ENCODE measurements at places on chromosomes 6 and 20.

GRCh38 chr20:8057871-8058270 is 38.3 kb upstream of the TMX4 start:
- DNase-seq: no peak

- DNase-seq: no peak
These were observed 67.7 kb upstream of the IRAK1BP1 start for GRCh38 chr6:78799682-78800081.

DNA sequence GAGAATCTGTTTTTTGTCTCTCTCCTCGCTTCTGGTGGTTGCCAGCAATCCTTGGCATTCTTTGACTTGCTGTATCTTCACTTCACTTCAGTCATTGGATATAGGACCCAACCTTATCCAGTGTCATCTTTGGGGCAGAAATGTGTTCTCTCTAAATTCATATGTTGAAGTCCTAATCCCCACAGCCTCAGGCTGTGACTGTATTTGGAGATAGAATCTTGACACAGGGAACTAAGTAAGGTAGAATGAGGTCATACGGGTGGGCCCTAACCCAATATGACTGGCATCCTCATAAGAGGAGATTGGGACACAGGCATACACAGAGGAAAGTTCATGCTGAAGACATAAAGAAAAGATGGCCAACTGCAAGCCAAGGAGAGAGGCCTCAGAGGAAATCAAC is 51.9 kb upstream of the TPD52L1 start:
- no peak for DNase-seq

- DNase-seq: no peak
These were observed 613.7 kb upstream of the FLRT3 start for GRCh38 chr20:14951105-14951504.

DNA sequence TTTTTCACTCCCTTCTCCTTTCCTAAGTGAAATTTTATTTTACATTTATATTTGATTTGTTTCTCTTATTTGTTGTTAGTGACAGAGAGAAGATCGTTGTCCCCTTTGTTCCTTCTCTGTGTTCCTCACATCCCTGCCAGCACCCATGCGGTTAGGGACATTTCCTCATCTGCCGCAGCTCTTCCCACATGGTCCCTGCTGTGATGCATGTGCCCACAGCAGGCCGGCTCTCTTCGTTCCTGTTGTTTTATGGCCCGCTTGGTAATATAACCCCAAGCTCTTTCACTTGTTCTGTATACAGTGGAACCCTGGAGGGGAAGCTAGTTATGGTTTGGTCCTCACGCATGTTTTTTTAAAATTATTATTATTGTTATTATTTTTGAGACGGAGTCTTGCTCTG is 23.6 kb downstream of the DTD1 start:
- no peak for DNase-seq

DNA sequence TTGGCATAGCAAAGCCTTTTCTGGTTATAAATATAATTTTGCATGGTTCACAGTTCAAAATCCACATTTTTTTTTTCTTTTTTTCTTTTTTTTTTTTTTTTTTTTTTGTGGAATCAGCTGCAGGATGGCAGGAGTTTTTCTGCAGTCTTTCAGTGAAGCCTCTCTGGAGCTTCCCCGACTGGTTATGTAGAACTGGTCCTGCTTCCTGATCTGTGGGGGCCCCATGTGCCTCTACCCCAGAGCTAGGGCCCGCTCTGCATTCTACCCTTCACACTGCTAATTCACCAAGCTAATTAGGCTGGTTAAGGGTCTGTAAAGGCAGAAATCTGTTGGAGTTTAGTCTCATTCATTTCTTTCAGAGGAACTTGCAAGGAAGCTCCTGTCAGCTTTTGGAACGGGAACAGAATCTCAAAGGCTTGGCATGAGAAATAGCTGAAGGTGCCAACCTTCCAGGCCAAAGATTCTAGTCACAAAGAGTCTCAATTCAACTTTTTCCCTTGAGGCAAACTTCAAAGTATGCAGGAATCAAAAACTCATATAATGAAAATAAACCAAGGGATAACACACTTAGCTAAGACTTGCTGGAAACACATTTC is 45.5 kb downstream of the HMGN3 start:
- no peak for DNase-seq

DNA sequence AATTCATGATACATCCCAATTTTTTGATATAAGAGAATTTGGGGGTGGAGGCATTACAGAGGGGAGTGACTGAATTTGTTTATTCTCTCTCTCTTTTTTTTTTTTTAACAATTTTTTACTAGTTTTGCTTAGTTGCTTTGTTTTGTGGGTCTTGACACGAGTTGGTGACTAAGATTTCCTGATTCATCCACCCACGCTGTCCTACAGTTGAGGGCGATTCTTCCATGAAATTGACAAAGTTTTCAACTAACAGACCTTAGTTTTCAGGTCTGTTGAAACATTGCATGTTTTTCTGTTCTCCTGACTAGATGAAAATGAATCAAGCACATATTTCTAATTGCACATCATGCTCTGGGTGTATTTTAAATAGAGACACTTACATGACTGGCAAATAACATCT is 613.8 kb downstream of the TFAP2B start:
- no peak for DNase-seq

DNA sequence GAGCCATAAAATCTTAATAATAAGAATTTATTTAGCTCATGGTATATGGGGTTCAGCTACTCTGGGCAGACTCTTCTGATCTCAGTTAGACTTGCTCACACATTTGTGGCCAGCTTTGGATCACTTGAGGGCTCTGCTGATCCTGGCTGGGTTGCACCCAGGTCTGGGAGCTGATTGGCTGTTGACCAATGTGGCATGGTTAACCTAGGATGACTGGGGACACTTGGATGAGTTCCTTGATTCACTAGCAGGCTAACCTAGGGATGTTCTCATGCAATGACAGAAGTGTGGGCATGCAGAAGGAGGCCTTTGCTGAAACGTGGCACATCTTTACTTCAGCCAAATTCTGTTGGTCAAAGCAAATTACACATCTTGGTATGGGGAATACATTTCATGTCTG is 569.5 kb downstream of the UTRN start:
- DNase-seq: no peak

DNA sequence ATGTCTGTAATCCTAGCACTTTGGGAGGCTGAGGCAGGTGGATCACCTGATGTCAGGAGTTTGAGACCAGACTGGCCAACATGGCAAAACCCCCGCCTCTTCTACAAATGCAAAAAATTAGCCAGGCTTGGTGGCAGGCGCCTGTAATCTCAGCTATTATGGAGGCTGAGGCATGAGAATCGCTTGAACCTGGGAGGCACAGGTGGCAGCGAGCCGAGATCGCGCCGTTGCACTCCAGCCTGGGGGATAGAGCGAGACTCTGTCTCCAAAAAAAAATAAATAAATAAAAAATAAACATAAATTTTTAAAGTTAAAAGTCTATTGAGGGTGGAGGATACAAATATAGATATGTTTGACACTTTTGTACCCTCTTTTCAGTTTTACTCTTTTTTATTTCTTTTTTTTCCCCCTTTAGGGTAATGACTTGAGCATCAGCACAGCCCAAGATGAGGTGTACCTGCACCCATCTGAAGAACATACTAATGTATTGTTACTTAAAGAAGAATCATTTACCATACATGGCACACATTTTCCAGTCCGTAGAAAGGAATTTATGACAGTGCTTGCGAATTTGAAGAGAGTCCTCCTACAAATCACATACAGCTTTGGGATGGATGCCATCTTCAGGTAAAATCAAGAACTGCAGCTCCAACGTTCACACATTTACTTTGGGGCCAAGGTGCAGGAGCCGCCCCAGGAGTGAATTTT is 368.9 kb downstream of the LAMA2 start:
- no peak for DNase-seq

GRCh38 chr6:27684264-27685211 is 211.6 kb upstream of the ZNF184 start:
- peak; percentile 27 for DNase-seq

DNA sequence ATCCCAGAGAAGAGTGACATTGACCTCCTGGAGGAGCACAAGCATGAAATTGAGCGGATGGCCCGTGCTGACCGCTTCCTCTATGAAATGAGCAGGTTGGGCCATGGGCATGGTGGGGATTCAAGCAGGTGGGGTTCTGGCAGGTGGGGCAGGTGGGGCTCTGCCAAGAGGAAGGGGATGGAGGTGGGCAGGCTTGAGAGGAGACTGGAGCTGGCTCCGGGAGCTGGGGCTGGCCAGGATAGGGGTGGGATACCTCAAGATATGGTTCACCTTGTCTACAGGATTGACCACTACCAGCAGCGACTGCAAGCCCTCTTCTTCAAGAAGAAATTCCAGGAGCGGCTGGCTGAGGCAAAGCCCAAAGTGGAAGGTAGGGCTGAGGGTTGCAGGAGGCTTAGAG is 42.9 kb downstream of the MOCS1 start:
- DNase-seq: no peak

Measured in T-helper 22 cell (primary cell).